ENCODE measurements at places on chromosomes 3 and 15. TPM values are rescaled to one million over a fixed set of nuclear protein-coding genes. Genes with fewer than 3 reads are reported as not detected.

GRCh38 chr15:66006986-66007385 lies 137.7 kb downstream of the RAB11A start:
- DNase-seq: peak; percentile 38

DNA sequence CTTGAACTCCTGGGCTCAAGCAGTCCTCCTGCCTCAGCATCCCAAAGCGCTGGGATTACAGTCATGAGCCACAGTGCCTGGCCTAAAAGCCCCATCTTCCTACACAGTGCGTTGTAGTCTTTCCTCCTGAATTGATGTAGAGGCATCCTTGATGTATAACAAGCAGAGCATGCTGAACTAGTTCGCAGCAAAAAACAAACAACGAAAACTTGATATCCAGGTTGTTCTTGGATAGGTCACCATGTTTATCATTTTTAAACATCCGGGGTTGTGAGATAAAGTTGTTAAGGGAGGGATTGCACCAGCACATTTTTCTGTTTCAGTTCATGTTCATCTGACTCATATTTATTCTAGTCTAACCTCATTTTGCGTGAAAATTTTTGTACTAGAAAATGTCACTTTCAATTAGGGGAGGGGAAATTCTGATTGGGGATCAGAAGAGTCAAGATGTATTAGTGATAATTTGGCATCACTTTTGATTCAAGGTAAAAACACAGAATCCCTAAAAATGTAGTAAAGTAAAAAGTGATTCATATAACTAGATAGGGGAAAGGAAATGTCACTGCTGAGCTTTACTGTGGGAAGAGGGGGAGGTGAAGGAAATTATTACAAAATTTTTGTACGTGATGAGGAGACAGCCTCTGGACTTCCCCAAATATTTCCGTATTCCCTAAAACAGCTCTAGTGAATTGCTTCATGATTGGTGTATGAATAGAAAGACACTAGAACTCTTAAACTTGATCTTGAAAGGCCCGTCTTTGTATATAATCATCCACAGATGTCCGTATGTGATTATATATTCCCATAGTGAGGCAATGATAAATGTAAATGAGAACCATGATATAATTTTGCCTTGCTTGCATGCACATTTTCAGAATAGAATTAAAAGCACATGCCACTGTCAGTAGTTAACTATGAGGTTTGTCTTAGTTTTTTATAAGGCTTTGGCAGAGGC lies 22.9 kb downstream of the RAB8B start:
- peak; percentile 80 for DNase-seq

- no peak for DNase-seq
These were observed 64.1 kb downstream of the AAGAB start for GRCh38 chr15:67190326-67190725.

- DNase-seq: no peak
These were observed 98.1 kb downstream of the CADPS start for GRCh38 chr3:62777130-62777529.

DNA sequence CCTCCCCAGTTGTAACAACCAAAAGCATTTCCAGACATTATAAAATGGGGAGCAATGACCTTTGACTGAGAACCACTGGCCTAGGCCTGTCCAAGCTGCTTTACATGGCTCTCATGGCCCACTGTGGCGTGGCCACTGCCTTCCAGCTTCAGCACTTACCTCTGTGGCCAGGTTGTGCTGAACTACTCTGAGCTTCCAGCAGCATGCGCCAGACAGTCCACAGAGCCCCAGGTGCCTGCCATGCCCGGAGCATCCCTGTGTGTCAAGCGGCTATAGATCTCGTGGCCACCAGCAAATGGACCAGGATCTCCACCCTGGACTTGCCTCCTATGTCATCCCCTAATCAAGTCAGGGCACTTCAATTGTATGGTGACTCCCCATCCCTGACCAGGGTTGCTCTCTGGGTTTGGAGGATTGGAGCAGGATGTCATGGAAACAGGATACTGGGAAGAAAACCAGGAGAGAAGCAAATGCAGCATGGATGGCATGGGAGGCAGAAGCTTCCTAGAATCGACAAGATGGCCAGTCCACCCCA lies 199.7 kb downstream of the UACA start:
- DNase-seq: no peak

DNA sequence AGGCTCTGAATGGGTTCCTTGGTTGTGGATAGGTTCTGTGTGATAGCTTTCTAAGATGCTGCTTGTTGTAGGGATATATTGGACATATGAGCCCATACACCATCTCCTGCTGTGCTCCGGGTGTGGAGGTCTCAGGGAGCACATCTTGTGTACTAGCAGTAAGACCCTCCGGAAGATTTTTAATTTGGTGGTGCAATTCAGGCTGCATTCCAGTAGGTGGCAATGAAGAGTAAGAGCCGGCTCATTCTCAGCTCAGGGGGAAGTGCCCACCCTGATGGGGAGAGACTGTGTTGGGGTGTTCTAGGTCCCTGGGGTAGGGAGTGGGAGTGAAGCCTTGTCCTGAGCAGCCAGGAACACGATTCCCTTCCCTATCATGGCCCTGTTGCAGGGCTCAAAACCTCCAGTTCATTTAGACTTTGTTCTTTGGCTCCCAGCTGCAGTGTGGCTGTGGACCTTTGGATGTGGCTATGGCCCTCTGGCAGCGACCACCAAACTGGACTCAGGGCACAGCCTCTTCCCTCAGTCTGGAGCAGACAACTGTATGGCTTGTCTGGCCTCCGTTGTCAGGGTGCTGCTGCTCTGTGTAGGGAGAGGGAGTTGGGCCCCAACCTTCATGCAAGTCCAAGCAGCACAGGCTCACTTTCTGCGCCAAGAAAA lies 104.7 kb downstream of the UNC13C start:
- peak; percentile 10 for DNase-seq

DNA sequence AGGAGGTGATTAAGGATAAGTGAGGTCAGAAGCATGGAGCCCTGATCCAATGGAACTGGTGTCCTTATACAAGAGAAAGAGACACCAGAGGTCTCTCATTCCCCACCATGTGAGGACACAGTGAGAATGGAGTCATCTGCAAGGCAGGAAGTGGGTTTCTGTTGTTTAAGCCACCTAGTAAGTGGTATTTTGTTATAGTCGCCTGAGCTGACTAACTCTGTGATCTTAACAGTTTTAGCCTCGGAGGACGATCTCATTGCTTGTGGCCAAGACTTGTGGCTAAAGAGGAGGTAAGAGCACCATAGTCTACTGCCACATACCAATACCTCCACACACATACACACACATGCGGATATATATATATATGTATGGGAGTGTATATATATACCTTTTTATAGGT lies 73.8 kb downstream of the MCTP2 start:
- no peak for DNase-seq

GRCh38 chr15:82548700-82549099 lies 8.4 kb upstream of the RPS17 start:
- peak; percentile 27 for DNase-seq

- peak; percentile 15 for DNase-seq
These were observed 8.9 kb downstream of the CMTM6 start for GRCh38 chr3:32493437-32494414.

DNA sequence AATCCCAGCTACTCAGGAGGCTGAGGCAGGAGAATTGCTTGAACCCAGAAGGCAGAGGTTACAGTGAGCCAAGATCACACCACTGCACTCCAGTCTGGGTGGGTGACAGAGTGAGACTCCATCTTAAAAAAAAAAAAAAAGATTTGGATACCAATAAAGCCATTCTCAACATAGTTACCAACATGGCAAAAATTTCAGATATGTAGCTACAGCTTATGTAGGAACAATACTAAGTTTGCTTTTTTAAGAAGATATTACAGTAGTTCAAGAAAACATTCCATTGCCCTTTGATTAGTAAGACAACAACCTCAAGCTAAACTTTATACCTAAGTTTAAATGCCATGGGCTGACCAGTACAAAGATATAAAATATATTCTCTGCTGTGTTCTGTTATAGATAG lies 34.4 kb downstream of the ZNF106 start:
- DNase-seq: peak; percentile 26

- peak; percentile 83 for DNase-seq
These were observed 17.9 kb upstream of the ANKRD28 start for GRCh38 chr3:15815696-15816095.

GRCh38 chr3:152193673-152194267 lies 75.0 kb upstream of the MBNL1 start:
- no peak for DNase-seq

DNA sequence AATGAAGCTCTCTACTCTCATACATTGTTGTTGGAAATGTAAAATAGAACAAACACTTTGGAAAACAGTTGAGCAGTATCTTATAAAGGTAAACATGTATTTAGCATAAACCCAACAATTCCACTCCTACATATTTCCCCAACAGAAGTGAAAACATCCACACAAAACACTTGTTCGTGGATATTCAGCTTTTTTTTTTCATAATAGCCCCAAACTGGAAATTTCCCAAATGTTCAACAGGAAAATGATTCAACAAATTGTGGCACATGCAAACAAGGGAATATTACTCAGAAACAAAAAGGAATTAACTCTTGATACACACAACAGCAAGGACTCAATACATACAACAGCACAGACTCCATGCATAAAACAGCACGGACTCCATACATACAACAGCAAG lies 28.5 kb downstream of the RFTN1 start:
- peak; percentile 59 for DNase-seq

- no peak for DNase-seq
These were observed 1.2 kb downstream of the PFKFB4 start for GRCh38 chr3:48555231-48555948.

- DNase-seq: no peak
These were observed 114.3 kb downstream of the OXSM start for GRCh38 chr3:25904206-25904605.

GRCh38 chr3:12544652-12545472 lies 437 bp downstream of the MKRN2OS start:
- no peak for DNase-seq

DNA sequence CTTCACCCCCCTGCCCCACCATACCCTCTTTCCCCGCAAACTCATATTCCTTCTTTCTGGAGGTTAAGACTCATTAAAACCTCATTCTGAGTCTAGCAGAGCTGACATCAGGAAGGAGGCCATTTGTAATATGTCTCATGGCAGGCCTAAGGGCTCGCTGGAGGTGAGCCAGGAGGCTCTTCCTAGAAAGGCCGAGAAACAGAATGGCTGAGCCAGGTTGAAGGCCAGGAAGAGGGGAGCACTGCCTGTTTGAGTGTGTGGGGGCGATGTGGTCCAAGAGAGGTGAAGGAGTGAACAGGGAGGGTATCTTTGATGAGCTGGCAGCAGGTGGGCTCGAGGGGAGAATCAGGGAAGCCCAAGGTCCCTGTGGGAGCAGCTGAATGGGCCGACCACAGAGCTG lies 317.3 kb downstream of the TLE3 start:
- peak; percentile 44 for DNase-seq

- DNase-seq: no peak
These were observed 183.6 kb downstream of the SHOX2 start for GRCh38 chr3:157922614-157923013.

DNA sequence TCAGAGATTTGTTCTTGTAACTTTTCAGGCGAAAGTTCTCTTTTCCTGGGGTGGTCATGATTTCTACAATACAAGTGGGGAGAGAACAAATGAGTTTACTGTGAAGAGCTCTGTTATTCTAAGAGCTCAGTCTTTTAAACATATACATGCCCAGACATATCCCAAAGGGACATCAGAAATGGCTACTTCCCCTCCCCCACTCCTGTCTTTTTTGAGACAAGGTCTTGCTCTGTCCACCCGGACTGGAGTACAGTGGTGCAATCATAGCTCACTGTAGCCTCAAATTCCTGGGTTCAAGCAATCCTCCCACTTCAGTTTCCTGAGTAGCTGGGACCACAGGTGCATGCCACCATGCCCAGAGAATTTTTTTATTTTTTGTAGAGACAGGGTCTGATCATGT lies 18.2 kb downstream of the KPNA1 start:
- DNase-seq: no peak

DNA sequence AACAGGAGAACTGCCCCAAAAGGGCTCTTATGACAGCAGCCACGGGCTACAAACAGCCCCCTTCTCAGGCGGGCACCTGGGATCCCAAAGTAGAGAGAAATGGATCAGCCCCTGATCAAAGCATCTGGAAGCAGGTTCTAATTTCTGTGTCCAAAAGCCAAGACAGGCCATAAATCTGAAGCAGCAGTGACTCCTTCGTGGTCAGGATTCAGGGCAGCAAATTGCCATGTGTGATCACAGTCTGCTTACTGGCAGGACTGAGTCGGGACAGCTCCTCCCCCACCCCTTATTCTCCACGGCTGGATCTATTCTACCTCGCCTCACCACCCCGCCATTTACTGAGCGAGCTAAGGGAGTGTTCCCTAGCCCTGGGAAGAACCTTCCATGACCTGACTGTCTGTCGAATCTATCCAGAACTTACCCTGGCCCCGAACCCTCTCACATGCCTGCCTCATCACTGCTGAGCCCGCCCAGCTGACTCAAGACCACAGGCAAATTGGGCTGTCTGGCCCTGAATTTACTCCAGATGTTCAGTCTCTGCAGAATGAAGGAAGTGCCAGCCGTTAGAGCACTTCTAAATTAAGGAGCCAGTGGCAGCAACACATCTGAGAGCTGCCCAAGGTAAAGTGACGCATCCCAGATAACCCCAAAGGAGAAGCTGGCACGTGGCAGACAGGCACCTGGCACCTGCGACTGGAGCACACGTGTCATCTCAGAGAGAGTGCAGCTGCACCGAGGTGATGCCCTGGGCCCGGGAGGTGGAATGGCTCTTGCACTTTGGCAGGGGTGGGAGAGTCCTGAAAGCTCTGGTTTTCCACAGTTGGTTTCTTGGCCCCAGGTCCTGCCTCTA lies 1.3 kb downstream of the LRRC15 start:
- peak; percentile 96 for DNase-seq

DNA sequence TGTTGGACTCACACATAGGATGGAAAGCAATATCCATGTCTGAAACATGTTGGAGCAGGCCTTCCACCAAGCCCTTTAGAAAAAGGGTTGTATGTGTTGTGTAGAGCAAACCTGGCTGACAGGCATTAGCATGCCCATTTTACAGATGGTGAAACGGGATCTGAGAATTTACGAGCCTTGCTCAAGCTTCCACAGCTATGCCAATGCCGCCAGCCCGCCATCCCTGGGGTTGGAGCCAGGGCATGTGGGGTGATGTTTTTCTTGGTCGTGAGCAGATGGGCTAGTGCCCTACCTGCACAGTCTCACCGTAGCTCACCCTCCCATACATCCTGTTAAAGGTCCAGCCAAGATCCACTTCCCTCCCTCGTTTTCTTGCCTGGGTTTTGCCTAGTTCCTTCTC lies 97.5 kb upstream of the TLE3 start:
- no peak for DNase-seq

GRCh38 chr3:42853739-42854302 lies 21.9 kb downstream of the CYP8B1 start:
- DNase-seq: no peak

GRCh38 chr3:172288651-172289050 lies 159.6 kb downstream of the GHSR start:
- DNase-seq: no peak

Gene CLDN18
- total RNA-seq: not detected

Gene BFSP2
- total RNA-seq: not detected

Gene DVL3
- total RNA-seq: 66.9 TPM

Gene DPPA4
- not detected for total RNA-seq

Gene EPHB1
- 1.6 TPM for total RNA-seq

Gene TGM4
- not detected for total RNA-seq

Gene ASB14
- total RNA-seq: not detected

Gene TRPM1
- total RNA-seq: not detected

Gene FBXW12
- not detected for total RNA-seq

Gene CHRNA7
- total RNA-seq: under 0.01 TPM

Gene SPESP1
- 3.4 TPM for total RNA-seq

Gene CKMT1B
- not detected for total RNA-seq

All from GM23248 (cell line).